ENCODE measurements at places on chromosomes 3 and 15.
A peak's percentile ranks its signal among the peaks of the same experiment; 100 is the strongest.

GRCh38 chr3:195129644-195130492, 141.1 kb downstream of the XXYLT1 start:
- no peak for DNase-seq

DNA sequence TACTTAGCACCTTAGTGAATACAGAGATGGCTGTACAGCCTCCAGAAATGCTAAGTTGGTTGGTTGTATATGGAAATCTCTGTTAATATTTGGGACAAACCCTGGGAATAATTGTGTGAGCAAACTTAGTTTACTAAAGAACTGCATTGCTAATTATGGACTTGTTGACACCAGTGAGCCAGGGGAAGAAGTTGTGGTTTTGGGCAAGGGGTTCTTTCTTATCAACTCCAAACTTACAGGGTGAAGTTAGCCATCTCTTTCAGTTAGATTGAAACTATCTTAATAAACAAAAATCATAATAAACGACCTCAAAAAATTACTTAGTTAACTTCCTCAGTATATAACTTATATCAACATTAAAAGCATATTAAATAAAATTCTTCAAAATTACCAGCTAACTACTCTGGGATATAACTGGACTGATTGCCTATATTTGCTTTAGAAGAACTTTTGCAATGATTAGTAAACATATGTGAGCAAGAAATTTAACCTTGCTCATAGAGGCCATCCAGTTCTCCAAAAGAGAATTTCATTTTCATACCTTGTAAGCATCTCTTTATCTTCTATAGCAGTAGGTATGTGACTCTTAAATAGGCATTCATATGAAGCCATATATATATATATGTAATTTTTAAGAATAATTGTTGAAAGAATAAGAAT, 24.7 kb downstream of the MBNL1 start:
- DNase-seq, result no peak

DNA sequence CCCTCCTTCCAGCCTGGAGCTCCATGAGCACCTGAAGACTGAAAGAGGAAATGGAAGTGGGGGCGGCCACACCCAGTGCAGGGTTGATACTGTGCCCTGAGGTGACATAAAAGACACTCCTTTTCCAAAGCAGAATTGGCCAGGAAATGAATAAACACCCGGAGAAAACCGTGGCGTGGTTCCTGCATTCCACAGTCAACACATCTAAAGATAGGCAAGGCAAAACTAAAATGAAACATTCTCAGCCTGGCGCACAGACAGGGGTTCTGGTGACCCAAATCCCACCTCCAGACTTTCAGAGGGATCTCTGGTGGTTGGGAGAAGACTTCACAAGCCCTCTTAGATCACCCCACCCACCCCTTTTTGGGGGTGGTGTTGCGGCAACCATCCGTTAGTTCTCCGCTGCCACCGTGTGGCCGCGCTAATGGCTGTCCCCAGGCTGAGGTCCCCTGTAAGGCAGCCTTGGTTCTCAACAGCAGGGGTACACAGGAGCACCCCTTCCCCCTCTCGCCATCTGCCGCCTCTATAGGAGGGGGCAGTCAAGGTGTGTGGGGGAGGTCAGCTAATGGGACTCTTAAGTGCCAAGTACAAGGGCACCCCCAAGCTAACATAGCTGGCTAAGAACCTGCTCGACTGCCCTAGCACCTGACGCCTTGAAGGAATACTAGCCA, 2.5 kb upstream of the MST1R start:
- DNase-seq, result peak; percentile 99

DNA sequence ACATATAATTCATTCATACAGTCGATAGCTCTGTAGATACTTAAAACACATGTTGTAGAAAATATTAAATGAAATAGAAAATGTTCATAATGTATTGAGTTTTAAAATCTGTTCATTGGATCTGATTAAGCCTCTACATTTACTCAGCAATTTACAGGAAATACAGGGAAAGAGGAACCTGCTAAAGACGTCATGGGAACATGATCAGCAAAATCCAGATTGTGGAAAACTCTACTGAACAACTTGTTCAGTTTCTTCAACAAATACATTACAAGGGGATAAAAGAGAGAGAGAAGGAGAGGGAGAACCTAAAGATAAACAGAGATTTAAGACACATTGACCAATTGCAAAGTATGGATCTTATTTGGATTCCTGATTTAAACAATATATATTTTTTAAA, 46.7 kb downstream of the KLHL6 start:
- DNase-seq, result no peak

DNA sequence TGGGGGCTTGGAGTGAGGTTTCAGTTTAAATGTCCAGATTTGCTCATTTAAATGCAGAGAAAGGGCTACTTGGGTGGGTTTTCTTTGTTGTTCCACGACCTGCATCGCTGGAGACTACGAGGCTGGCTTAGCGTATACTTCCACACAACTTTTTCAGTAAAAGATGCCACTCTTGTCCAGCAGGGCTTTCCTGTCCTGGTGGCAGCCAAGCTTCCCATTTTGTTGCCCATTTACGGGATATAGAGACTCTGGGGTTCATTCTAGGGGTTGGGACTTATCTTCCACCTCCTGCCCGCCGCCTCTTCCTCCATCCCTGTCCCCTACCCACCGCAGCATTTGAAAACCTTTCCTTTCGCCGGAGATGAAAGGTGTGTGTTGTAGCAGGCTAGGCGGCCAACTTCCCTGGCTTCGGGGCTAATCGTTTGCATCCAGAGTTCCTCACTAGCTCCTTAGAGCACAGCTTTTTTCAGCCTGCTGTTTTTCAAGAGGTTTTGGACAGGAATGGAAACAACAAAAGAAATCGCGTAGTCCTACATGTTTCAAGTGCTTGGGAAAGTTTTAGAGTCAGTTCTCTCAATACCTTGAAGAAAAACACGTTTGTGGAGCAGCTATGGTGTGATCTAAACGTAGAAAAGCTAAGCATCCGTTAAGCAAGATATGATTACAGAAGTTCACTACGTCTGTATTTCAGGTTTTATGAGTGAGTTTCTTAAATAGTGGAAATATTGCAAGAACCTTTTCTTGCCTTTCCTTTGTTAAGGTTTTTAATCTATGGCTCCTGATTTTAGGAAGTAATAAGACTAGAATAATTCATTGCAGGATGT, 843 bp downstream of the CHRNA5 start:
- DNase-seq, result peak; percentile 20
